Activated CD8-positive, alpha-beta memory T cell treated with anti-CD3 and anti-CD28 coated beads, Interleukin-2, amount 10 ng/mL, durations not matched to agents 7 days and 5 days (primary cell): ENCODE measurements at places on chromosomes 12 and 14.
A peak's percentile ranks its signal among the peaks of the same experiment; 100 is the strongest.

GRCh38 chr14:51294951-51295525 lies 55.0 kb downstream of the TMX1 start:
- DNase-seq, result no peak

DNA sequence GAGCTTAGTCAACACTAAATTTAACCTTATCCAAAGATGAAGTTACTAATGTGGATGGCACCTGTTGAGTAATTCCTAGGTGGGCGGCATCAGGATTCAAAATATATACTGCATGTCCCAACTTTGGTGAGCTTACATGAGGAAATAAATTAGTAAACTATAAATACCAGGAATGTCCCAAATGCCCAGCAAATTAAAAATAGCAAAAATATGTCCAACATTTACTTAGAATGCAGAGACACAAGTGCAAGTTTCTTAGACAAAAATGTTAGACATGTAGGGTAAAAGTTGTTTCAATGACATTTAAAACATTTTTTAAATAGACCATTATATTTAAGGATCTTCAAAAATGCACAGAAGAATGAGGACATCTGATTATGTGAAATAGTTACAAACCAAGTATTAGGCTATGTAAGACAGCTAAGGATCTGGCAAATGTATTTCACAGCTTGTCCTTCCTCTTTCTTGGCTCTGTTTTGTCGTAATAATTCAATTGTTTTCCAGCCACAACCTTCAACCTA lies 115.9 kb downstream of the NAV3 start:
- no peak for DNase-seq

DNA sequence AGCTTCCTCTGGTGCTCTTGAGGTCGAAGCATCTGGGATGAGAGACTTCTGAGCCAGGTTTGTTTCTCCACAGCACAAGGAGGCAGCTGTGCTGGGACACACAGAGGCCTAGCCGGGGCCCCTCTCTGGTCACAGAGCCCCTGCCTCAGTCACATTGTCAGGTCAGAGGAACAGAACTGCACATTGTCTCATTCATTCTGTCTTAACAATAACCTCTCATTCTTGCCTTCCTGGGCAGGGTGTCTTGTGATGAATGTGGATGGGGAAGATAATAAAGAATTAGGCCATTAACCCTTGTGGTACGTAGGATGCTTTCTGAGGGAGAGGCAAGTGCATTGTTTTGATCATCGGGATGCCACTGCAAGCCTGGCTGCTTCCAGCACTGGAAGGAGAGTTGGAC lies 29.8 kb downstream of the FNTB start:
- DNase-seq, result no peak

- DNase-seq, result no peak
Measured at GRCh38 chr14:50318031-50318626, 6.0 kb downstream of the DMAC2L start.

GRCh38 chr12:25253371-25254068 lies 2.8 kb upstream of the KRAS start:
- no peak for DNase-seq

DNA sequence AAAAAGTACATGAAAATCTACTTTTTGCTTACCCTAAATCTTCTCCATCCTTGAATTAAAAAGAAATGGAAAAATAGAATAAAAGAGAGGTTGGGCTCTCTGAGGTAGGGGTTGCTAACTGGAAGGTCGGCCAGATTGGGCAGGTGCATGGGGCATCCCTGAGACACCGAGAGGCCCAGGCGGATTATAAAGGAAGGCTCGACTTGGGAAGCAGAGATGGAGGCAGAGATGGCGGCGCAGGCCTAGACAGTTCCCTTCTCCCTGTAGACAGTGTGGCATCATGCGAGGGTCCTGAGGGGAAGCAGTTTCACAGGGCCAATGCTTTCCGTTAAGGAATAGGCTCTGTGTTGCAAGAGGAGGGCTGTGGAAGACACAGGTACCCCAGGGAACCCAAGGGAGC lies 3.7 kb upstream of the KRT74 start:
- no peak for DNase-seq

- no peak for DNase-seq
Measured at GRCh38 chr12:124073356-124074035, 100.5 kb downstream of the ZNF664 start.

GRCh38 chr12:4044736-4045730 lies 171.8 kb upstream of the PARP11 start:
- peak; percentile 32 for DNase-seq

DNA sequence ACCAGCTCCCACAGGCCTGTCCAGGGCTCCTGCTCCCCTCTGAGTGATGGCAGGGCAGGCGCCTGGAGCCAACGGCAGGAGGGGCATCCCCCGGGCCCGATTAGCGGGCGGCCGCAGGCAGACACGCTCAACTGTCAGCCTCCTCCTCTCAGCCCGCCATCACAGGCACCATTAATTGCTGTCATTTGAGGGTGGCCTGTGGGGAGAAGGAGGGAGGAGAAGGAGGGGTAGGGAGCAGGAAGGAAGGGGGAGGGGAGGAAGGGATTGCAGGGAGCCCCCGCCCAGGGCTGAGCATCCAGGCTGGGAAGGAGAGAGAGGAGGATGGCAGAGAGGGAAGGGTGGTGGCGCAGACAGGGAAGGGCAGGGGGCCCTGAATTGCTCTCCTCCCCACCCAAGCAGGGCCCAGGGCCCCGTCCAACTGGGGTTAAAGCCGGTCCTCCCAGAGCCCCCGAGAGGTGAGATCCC lies 36.1 kb downstream of the NCOR2 start:
- no peak for DNase-seq

DNA sequence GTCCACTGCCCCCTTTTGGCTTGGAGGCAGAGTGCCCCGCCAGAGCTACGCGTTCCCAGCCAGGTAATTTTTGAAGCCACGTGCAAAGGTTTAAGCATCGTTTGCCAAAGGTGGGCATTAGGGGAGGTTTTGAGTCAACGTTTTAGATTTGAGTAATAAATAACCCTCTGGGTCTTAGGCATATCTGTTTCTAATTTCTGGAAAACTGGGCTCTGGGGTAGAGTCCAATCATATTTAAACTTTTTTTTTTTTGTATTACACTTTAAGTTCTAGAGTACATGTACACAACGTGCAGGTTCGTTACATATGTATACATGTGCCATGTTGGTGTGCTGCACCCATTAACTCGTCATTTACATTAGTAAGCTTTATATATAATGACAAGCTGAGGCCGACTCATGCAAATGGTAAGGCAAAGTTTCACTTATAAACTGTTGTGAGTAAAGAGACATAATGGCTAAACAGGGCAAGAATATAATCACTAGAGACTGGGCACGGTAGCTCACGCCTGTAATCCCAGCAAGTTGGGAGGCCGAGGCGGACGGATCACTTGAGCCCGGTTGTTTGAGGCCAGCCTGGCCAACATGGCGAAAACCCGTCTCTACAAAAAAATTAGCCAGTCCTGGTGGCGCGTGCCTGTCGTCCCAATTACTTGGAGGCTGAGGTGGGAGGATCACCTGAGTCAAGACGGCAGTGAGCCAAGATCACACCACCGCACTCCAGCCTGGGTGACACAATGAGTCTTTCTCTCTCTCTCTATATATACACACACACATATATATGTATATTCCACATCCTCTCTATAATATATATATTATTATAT lies 491 bp upstream of the NR2C1 start:
- no peak for DNase-seq

DNA sequence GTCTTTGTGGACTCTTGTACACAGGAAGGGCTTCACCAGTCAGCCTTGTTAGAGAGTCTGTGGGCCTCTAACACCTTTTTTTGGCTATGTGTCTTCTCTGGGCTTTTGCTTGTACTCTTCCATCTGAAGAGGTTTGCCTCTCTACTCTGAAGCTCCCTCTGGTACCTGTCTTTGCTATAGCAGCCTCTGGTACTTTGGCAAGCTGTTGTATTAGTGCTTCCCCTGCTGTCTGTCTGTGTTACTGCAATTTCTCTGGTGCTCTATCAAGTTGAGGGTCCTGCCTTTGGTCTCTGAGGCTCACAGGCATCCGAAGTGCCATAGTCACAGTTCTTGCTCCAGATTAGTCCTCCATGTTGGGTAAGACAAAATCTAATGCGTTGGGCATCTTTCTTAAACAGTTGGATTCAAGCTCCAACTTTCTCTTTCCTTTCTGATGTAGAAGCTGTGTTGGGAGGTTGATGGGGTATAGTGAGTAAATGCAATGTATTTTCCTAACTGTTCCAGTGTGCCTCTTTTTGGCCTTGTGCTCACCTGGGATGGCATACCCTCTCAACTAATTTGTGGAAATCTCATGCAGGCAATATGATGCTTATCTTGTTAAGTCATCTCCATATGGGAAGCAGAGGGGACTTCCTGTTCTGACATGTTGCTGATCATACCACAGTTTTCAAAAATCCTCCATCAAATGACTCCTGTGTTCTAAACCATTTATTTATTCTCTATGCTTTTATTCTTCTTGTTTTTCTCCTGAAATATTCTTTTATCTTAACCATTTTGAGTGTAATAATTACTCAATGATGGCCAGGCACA lies 88.8 kb downstream of the ATF7IP start:
- peak; percentile 70 for DNase-seq

- DNase-seq, result no peak
Measured at GRCh38 chr14:34502001-34502400, 37.5 kb downstream of the EAPP start.

DNA sequence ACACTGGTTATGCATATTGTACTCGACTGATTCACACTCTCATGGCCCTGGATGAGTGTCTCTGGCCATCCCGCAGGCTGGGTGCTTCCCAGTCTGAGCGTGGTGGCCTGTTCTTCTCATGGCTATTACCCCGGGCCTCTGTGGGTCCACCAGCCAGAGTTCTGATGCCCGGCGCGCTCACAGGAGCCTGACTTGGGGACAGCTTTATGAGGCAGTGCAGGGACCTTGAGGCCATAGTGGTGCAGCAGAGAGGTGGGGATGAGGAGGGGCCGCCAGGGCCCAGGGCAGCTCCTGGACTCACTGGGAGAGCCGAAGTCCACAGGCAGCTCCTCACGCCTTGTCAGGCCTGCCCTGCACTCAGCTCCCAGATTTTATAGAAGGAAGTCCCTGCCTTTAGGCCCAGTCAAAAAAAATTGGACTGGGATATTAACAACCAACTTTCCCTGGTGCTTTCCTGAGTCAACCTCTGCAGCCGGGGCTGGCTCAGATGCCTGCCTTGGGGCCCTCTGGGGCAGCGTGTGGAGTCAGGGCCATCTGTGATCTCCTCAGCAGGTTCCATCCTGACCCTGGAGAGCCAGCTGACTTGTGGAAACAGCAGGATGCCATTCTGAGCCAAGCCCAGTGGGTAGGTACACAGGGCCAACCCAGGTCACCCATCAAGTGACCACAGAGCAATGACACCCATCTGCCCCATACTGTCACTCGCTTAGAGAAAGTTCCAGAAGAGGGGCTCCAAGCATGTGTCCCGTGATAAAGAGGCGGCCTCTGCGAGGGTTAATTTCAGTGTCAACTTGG lies 89.4 kb upstream of the DIO3 start:
- DNase-seq, result peak; percentile 28

- DNase-seq, result no peak
Measured at GRCh38 chr14:51449681-51450080, 202.0 kb upstream of the FRMD6 start.

- no peak for DNase-seq
Measured at GRCh38 chr14:104933746-104934733, 9.4 kb downstream of the PLD4 start.

- DNase-seq, result no peak
Measured at GRCh38 chr12:53483225-53483978, 15.9 kb downstream of the MAP3K12 start.

DNA sequence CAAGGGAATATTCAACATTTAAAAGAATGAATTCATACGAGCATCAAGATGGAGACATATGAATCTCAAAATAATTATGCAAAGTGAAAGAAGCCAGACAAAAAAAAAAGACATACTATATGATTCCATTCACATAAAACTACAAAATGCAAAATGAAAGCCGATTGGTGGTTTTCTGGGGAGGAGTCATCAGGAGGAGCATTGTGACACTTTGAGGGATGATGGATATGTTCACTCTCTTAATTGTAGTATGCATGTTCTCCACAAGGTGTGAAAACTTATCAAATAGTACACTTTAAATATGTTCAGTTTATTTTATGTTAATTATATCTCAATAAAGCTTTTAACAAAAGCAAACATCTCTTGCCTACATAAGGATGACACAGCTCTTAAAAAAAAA lies 13.5 kb downstream of the OLR1 start:
- no peak for DNase-seq
